ENCODE measurements at places on chromosomes 16 and 17.

DNA sequence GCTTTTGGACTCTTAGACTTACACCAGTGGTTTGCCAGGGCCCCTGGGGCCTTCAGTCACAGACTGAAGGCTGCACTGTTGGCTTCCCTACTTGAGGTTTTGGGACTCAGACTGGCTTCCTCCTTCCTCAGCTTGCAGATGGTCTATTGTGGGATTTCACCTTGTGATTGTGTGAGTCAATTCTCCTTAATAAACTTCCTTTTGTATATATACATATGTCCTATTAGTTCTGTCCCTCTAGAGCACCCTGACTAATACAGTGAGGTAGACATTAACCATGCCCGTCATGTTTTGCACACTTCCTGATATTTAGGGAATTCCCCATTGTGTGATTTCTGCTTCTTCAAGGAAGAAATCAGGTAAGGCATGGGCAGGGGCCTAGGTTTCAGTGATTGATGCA is 147.8 kb upstream of the CA10 start:
- no peak for DNase-seq

DNA sequence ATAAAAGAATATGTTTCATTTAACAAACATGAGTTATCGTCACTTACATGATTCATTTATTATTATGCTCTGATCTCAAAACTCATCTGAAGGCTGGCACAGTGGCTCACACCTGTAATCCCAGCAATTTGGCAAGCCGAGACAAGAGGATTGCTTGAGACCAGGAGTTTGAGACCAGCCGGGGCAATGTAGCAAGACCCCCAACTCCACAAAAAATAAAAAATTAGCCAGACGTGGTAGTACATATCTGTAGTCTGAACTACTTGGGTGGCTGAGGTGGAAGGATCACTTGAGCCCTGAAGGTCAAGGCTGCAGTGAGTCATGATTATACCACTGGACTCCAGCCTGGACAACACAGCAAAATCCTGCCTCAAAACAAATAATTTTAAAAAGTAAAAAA is 16.0 kb downstream of the APPBP2 start:
- DNase-seq = peak; percentile 4

DNA sequence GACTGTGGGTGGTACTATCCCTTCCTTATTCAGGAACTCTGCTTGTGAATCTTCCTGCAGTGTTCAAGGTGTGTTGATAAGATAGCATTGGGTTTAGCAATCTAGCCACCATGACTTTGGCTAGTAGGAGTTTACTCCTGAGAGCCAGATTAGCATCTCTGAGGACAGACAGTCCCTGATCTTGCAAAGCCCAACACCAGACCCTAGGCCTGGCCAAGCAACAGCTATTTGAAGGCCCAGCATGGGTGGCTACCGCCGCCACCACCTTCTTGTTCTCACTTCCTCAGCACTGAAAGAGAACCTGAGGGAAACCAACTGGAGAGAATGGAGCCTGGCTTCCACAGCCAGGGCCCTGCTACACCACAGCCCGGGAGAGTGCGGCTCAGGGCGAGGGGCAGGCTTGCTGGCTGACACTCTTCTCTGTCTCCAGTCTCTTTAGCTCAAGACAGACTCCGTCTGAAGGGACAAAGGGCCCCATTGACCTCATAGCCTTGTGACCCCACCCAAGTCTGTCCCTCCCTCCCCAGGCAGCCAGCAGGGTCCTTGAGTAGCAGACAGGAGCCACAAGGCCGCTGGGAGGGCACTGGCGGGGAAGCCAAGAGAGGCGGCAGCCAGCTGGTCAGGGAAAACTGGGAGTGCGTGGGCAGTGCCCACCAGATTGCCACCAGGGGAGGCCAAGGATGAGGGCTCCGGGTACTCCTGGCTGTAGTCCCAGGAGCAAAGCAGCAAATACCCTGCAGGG is 10.9 kb upstream of the ARHGAP23 start:
- DNase-seq = peak; percentile 15

- peak; percentile 16 for DNase-seq
Measured at GRCh38 chr17:48375356-48375755, 54.7 kb downstream of the SKAP1 start.

- no peak for DNase-seq
Measured at GRCh38 chr16:17027488-17028129, 443.2 kb downstream of the XYLT1 start.

- DNase-seq = no peak
Measured at GRCh38 chr16:55506083-55506482, 2.8 kb upstream of the LPCAT2 start.

Measured in RPMI7951 (cell line).